Left lung (tissue), 14 donors: ENCODE measurements at places on chromosomes 4 and X. TPM values are rescaled to one million over a fixed set of nuclear protein-coding genes. Genes with fewer than 3 reads are reported as not detected.

Gene CENPVL2
- total RNA-seq = not detected

Gene NPY5R
- not detected for total RNA-seq

Gene HSFX4
- not detected for total RNA-seq

Gene F8A1
- 25.7 TPM for total RNA-seq

Gene TMEM154
- 21.9 TPM for total RNA-seq

Gene TMEM128
- total RNA-seq = 18.5 TPM

Gene CXorf65
- 0.84 TPM for total RNA-seq

Gene WNK3
- total RNA-seq = 1.3 TPM

Gene GC
- total RNA-seq = not detected

Gene DSPP
- not detected for total RNA-seq

Gene ITIH6
- total RNA-seq = not detected

Gene MAGEC1
- total RNA-seq = not detected

Gene FAM241A
- total RNA-seq = 5.0 TPM

Gene RNF212
- 7.2 TPM for total RNA-seq

Gene CFAP47
- total RNA-seq = 1.3 TPM

Gene CPZ
- total RNA-seq = 18.4 TPM

Gene F11
- total RNA-seq = 5.4 TPM

Gene ERAS
- total RNA-seq = not detected

Gene BLTP1
- 59.8 TPM for total RNA-seq

Gene C4orf54
- 0.12 TPM for total RNA-seq
